Renal cortical epithelial cell (primary cell): ENCODE measurements at places on chromosomes 4 and X. TPM values are rescaled to one million over a fixed set of nuclear protein-coding genes. Genes with fewer than 3 reads are reported as not detected.

The ALB gene
- not detected in 2 replicates for total RNA-seq

The DCX gene
- total RNA-seq = under 0.01 TPM in 1 of 2 replicates, not detected in the other

The CT47B1 gene
- not detected in 2 replicates for total RNA-seq

The KCNE5 gene
- 0.10 TPM in 1 of 2 replicates, not detected in the other for total RNA-seq

The FGB gene
- 0.69 and 14.3 TPM in 2 replicates for total RNA-seq

The PCDH7 gene
- total RNA-seq = 0.94 and 4.0 TPM in 2 replicates

The CDX4 gene
- total RNA-seq = not detected in 2 replicates

The NAP1L3 gene
- total RNA-seq = 1.2 and 3.1 TPM in 2 replicates

The HSFX1 gene
- total RNA-seq = 0.35 and 2.2 TPM in 2 replicates

The USP11 gene
- total RNA-seq = 35.9 and 61.0 TPM in 2 replicates

The CCNB3 gene
- under 0.01 and 0.20 TPM in 2 replicates for total RNA-seq

The EMD gene
- 14.9 and 16.8 TPM in 2 replicates for total RNA-seq

The PAGE5 gene
- total RNA-seq = not detected in 2 replicates

The HSPA4L gene
- 18.6 and 40.7 TPM in 2 replicates for total RNA-seq

The TMSB4X gene
- total RNA-seq = 2,616 and 8,785 TPM in 2 replicates

The ODAM gene
- not detected in 2 replicates for total RNA-seq

The NUDT11 gene
- total RNA-seq = 1.7 and 3.3 TPM in 2 replicates

The NEXMIF gene
- total RNA-seq = 0.17 and 0.55 TPM in 2 replicates

The LAMTOR3 gene
- 93.8 and 117 TPM in 2 replicates for total RNA-seq

The CXorf38 gene
- total RNA-seq = 18.5 and 36.6 TPM in 2 replicates

The STPG2 gene
- total RNA-seq = 0.75 and 0.87 TPM in 2 replicates

The WDR17 gene
- 0.87 and 5.5 TPM in 2 replicates for total RNA-seq

The PPARGC1A gene
- 2.3 and 62.4 TPM in 2 replicates for total RNA-seq

The RASGEF1B gene
- total RNA-seq = 14.3 and 55.9 TPM in 2 replicates

The TCEAL5 gene
- not detected in 2 replicates for total RNA-seq

The MYL5 gene
- 6.4 and 10.3 TPM in 2 replicates for total RNA-seq

The AMTN gene
- total RNA-seq = not detected in 2 replicates

The PHKA1 gene
- total RNA-seq = 4.0 and 8.0 TPM in 2 replicates

The CLIC2 gene
- total RNA-seq = 0.35 and 0.52 TPM in 2 replicates

The BTC gene
- total RNA-seq = 8.9 and 15.3 TPM in 2 replicates

The CXCL3 gene
- 5.0 and 17.7 TPM in 2 replicates for total RNA-seq

The MAGEA4 gene
- total RNA-seq = not detected in 2 replicates

The UTP14A gene
- 24.4 and 25.9 TPM in 2 replicates for total RNA-seq

The XAGE5 gene
- not detected in 2 replicates for total RNA-seq

The TMEM47 gene
- total RNA-seq = 32.6 and 209 TPM in 2 replicates

The GUCY1A1 gene
- 6.8 and 59.1 TPM in 2 replicates for total RNA-seq

The FRMPD3 gene
- 0.05 TPM in 1 of 2 replicates, not detected in the other for total RNA-seq

The CC2D2A gene
- total RNA-seq = 7.8 and 22.3 TPM in 2 replicates

The MAGEA1 gene
- not detected in 2 replicates for total RNA-seq

The TRPC5OS gene
- total RNA-seq = not detected in 2 replicates

The SPANXA2 gene
- total RNA-seq = not detected in 2 replicates

The PRR27 gene
- total RNA-seq = not detected in 2 replicates

The GAR1 gene
- 3.0 and 5.6 TPM in 2 replicates for total RNA-seq

The C4orf46 gene
- 7.7 and 16.1 TPM in 2 replicates for total RNA-seq

The MAGIX gene
- 5.3 and 8.5 TPM in 2 replicates for total RNA-seq

The AGTR2 gene
- total RNA-seq = not detected in 2 replicates

The SYTL4 gene
- total RNA-seq = 7.1 and 8.6 TPM in 2 replicates

The NOX1 gene
- total RNA-seq = not detected in 2 replicates

The SFRP2 gene
- 3.3 TPM in 1 of 2 replicates, not detected in the other for total RNA-seq

The ATP1B4 gene
- total RNA-seq = not detected in 2 replicates

The ABCD1 gene
- total RNA-seq = 10.6 and 22.3 TPM in 2 replicates

The OGT gene
- 81.3 and 117 TPM in 2 replicates for total RNA-seq

The GLUD2 gene
- total RNA-seq = 2.9 and 3.5 TPM in 2 replicates
